HFF-Myc (cell line): ENCODE measurements at places on chromosomes 2 and 18.
A peak's percentile ranks its signal among the peaks of the same experiment; 100 is the strongest.

- no peak for DNase-seq
Measured at GRCh38 chr2:228094377-228094921, 87.0 kb downstream of the SPHKAP start.

GRCh38 chr2:188512456-188512855, 220.8 kb downstream of the GULP1 start:
- DNase-seq: peak; percentile 32

DNA sequence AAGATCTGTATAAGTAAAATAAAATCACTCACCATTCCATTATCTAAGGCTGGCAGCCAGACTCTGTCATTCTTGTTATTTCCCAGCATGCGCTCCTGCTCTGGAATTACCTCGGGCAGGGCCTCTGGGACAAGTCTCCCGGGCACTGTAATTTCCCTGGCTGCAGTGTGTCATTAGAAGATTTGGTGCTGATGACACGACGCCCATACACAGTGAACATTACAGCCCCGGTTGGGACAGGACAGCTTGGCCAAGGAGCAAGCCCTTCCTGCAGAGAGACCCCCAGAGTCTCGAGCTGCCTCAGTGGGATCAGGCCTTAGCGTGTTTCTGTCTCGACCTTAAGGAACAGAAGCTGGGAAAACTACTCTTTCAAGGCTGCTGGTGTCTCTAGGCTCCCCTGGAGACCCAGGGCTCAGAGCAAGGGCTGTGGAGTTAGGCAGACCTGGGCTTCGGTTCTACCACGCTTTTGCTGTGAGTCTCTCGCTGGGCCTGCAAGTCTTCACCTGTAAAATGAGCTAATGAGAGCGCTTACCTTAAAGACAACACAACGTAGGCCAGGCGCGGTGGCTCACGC, 39.7 kb downstream of the SMAD7 start:
- DNase-seq: no peak

GRCh38 chr2:216970359-216970915, 110.6 kb upstream of the TNP1 start:
- no peak for DNase-seq

DNA sequence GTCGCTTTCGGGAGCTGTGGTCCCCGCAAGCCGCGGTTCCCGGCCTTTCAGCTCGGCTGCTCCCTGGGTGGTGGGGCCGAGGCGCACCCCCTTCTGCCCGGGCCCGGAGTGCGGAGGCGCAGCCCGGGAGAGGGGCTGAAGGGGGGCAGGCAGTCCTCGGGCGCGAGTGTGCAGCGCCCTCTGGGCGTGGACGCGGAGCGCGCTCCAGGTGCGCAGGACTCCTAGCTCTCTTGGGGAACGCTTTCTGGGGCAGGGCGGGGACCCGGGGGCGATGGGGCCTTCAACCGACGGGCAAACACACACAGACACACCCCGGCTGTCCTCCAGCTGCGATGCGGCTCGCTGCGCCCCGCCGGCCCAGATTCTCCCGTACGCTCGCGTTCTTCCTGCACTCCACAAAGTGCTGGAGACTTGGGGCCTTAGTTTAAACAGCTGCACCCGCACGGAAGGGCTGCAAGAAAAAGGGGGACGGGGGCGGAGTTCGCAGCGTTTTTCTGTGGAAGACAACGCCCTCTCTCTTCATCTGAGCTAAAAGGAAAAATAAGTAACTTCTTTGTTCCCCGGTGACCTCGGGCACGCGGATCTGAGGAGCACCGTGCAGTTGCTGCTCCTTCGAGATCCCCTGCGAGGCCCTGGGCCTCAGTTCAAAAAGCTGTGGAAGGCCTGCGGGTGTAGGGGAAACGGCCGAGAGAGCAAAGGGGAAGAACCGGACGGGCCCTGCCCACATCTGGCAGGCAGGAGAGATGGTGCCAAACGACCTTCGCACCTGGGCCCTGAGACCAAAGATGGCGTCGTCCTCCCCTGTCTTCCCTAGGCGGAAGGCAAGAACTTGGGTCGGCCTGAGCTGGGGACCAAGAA, 593 bp upstream of the SDC1 start:
- no peak for DNase-seq

DNA sequence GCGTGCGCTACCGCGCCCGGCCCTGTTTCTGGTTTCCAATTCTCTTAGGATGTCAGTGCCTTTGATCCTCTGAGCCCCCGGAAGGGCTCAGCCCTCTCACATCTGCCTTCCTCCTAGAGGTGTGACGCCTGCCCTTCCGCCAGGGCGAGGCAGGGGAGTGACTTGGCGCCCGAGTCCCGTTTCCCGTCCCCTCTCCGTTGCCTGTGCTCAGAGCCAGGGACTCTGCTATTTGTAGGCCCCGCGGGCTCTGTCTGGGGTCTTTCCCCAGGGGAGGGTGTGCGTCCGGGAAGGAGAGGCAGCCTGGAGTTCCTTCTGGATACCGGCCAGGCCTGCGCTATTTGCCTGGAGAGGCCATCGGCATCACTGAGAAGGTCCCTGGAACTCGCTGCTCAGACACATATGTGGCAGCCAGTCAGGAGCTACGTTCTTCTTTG, 103.7 kb upstream of the TAF1B start:
- DNase-seq: no peak

DNA sequence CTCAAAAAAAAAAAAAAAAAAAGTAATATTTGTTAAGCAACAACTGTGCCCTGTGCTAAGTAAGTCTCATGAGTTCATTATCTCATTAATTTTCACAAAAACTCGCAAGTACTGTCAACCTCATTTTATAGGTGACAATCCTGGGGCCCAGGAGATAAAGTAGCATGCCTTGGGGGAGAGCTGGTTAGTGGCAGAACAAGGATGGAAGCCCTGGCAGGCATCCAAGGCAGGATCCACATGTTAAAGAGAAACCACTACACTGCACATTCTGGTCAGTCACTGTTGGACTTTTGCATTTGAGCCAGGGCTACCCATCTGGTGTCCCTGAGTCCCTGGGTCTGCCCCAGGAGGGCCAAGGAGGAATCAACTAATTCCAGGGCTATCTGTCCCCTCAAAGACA, 54.6 kb downstream of the ZFP36L2 start:
- DNase-seq: peak; percentile 51

DNA sequence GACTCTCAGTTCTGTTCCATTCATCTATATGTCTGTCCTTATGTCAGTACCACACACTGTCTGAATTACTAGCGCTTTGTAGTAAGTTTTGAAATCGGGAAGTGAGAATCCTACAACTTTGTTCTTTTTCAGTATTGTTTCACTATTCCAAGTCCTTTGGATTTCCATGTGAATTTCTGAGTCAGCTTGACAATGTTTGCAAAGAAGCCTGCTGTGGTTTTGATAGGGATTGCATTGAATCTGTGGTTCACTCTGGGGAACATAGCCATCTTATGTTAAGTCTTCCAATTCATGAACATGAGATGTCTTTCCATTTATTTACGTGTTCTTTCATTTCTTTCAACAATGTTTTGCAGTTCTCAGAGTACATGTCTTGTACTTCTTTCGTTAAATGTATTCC, 15.0 kb downstream of the SLC3A1 start:
- DNase-seq: no peak

DNA sequence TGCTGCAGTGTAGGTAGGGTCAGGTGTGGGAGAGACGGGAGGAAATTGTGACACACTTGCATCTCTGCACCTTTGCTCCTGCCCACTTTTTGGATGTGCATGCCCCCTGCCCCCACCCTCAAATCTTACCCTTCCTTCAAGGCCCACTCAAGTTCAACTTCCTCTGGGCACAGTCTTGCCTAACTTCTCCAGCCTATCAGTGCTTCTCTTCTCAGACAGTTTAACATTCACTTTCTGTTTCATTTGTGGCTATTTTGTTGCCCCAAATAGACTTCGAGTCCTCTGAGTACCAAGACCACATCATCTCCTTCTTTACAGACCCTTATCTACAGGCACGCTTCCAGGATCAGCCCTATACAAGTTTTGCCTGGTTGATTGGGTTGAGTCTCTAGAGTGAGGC, 2.7 kb downstream of the ST8SIA5 start:
- no peak for DNase-seq

DNA sequence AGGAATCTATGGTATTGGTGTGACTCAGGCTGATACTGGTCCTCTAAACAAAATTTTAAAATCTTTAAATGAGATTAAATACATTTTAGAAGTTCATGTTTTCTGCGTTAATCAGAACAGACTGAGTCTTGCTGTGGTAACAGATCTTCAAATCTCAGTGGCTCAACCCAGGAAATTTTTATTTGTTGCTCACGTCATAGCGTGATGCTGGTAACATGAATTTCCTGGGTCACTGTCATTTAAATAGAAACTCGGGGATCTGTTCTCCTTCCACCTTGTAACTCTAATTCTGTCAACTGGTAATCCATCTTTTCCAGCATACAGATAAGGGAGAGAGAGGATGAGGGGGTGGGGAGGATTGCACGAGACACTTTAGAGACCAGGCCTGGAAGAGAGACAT, 90.0 kb downstream of the CDC42EP3 start:
- no peak for DNase-seq

DNA sequence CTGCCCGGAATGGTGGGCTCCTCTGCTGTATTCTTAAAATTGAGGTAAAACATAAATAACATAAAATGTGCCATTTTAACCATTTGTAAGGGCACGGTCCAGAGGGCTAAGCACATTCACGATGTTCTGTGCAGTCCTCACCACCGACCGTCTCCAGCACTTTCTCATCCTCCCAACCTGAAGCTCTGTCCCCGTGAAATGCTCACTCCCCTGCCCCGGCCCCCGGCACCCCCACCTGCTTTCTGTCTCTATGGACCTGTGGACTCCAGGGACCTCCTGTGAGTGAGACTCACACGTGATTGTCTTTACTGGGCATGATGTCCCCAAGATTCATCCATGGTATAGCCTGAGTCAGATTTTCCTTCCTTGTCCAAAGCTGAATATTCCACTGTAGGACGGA, 38.7 kb upstream of the CTDP1 start:
- DNase-seq: no peak
